CD4-positive, alpha-beta T cell (primary cell): ENCODE measurements at places on chromosomes 3 and 15. TPM values are rescaled to one million over a fixed set of nuclear protein-coding genes. Genes with fewer than 3 reads are reported as not detected.
A peak's percentile ranks its signal among the peaks of the same experiment; 100 is the strongest.

DNA sequence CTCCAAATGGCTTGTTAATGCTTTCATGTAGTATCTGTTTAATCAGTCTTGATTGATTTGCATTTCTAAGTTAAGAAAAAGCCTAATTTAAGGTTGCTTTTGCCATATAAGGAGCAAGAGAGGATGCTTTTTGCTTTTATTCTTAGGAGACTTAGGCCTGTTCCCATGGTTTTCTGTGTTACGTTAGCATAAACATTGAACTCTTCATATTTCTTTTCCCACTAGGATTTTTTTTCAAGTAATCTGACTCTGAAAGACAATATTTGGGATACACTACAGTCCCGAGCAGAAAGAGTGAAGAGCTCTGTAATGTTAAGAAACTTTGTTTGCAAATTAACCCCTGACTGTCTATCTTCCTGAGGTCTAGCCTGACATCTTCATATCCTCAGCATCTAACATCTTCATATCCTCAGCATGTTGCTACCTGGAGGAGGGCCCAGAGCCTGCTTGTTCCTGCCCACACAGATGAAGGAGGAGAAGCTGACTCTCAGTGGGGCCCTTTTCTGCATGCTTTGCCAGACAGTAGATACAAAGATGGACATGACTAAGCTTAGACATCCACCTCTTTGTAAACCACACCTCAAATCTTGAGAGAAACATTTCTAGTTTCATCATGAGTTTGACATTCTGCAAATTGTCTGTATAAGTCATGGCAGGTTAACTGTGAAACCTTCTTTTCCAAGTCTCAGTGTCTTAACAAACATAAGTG is 86.2 kb upstream of the COL6A5 start:
- DNase-seq = no peak

- DNase-seq = no peak
Measured at GRCh38 chr15:26967719-26968269, 3.2 kb upstream of the GABRG3 start.

DNA sequence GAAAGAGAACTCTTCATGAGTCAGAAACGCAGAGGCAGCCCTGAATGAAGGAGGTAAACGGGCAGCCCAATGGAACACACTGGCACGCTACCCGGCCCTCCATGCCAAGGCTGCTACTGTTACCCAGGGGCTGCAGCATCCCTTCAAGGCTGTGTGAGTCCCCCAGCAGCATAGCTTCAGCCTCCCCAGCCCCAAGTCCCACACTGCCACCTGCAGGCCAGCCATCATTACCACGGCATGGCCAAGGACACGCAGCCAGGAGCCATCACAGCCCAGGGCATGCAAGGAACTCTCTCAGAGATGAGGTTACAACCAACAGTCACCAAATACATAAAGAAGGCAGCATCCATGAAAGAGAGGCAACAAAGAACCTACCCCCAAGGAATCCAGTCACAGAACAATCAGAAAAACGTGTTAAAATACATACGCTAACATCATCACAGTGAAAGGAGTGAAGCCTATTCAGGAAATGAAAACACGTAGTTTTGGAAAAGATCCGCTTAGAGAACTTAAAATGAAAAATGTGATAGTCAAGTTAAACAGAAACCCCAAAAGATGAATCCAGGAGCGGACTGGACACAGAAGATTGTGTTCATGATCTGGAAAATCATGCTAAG is 22.4 kb downstream of the PLA2G4F start:
- peak; percentile 47 for DNase-seq

DNA sequence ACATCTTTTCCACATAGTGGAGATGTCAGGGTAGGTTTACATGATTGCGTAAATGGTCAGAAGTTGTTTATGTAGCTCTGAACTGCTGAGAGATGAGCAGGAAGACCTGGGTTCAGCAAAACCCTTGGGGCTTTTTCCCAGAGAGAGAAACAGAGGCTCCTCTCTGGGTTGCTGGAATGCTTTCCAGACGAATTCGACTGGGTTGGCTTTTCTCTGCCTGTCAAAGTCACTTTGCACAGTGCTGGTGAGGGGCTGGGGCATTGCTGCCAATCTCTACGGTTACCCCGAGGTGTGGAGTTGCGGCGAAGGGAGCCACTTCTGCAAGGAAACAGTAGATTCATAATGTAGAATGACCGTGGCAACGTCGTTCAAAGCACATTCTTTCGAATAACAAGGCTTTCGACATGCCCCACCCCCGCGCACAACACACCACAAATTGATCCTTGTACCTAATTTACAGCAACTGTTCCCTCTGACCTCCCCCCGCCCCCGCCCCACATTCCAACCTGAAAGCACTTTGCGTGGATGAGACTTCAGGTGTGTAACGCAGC is 950 bp upstream of the CNTN4 start:
- DNase-seq = no peak

DNA sequence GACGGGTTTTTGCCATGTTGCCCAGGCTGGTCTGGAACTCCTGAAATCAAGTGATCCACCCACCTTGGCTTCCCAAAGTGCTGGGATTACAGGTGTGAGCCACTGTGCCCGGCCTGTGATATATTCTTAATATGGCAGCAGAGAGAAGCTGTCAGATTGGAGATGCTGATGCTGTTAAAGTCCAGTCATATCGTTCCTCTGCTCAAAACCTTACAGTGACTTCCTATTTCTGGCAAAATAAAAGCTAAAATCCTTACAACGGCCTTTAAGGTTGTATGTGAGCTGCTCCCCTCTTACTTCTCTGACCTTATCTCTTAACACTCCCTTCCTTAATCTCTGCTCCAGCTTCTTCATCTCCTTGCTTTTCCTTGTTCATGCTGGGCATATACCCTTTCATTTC is 26.6 kb upstream of the MGA start:
- DNase-seq = no peak

Gene HRG
- not detected for total RNA-seq

DNA sequence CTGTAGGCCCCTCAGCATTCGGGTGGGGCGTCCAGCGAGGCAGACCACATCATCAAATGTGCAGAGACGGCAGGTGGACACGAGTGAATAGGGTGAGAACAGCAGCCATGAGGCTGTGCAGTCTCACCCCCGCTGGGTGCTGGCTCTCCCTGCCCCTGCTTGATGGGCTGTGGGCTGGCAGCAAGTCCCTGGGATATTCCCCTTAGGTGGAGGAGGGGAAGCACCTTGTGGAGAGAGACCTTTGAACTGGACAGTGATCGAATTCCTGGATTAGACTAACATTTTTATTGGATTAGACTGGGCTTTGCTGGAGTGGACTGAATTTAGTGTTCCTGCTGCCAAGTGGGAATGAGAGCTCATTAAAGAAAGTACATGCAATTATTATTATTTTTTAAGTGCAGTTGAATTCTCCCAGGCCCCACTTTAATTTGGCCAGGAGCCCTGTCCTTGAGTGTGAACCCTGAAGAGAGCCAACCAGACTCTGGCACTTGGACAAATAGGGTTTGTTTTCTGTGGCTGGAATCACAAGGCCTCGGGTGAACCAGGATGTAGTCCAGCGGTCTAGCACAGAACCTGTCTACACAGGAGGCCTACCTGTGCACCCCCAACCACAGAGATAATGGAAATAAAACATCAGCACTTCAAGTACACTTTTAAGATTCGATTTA is 193.1 kb downstream of the ABHD5 start:
- no peak for DNase-seq

GRCh38 chr3:183824761-183825455 is 469 bp downstream of the MAP6D1 start:
- DNase-seq = no peak
